ENCODE measurements at places on chromosomes 12 and 14.

- no peak for DNase-seq
Measured at GRCh38 chr14:38311655-38312054, 55.8 kb upstream of the CLEC14A start.

- peak; percentile 3 for DNase-seq
Measured at GRCh38 chr12:60684988-60685655, 1089.3 kb downstream of the SLC16A7 start.

GRCh38 chr12:52015532-52016041 lies 8.8 kb downstream of the TAMALIN start:
- no peak for DNase-seq

DNA sequence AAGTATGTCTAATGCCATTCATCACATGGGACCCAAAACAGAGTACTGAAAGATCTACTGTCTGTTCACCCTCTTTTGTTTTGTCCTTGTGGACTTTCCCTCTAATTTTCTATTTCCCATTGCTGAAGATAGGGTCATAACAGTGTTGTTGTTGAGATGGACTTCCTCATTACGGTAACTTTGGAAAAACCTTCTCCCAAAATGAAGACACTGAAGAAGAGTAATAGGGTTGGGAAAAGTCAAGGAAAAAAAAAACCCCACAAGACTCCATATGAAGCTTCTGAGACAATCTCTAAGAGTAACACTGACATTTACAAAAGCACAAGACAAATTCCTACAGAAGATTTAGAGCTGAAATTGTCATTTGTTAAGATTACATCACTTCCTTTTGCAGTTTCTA lies 36.7 kb downstream of the EXOC5 start:
- DNase-seq = no peak

- DNase-seq = no peak
Measured at GRCh38 chr14:49545716-49546115, 40.5 kb downstream of the RPS29 start.

GRCh38 chr14:20607617-20608016 lies 16.4 kb upstream of the RNASE12 start:
- no peak for DNase-seq

DNA sequence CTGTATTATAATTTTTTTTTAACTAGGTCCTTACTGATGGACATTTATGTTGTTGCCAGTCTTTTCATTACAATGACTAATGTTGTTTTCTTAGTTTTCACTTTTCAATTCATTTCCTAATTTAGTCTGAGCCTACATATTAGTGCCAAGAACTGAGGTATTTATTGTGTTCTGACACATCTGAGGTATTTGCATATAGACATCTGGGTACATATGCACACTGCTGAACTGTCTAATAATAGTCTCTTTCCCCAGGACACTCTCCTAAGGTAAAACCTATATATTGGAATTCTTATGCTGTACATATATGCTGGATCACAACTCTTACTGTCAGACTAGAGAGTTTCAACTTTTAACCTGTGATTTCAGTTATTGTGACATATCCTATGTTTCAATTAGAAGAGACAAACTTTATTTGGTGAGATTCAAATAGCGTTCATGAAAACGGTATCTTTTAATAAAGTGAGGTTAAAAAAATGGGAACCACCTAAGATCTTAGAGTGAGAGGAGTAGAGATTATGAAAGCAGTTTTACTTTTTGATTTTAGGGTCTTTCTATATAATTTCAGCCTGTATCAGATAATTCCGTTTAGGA lies 263.2 kb downstream of the RAD51B start:
- DNase-seq = no peak

DNA sequence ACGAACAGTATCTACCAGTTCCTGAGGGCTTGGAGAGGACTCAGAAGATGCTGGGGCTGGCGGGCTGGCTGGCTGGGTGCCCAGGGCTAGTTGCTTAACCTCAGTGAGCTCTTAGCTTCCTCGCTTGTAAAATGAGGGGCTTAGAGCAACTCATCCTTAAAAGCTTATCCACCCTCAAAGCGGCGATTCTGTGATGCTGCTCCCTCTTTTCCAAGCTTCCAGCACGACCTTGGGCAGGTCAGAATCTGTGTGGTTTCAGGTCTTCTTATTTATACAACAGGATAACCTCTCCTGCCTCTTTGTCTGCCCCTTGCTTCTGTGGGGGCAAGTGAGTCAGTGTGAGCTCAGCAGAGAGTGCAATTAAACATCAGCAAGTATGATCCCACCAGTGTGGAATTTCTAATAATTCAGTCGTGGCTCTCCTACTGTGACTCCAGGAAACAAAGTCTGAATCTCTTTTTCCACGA lies 281.8 kb downstream of the KSR2 start:
- no peak for DNase-seq

DNA sequence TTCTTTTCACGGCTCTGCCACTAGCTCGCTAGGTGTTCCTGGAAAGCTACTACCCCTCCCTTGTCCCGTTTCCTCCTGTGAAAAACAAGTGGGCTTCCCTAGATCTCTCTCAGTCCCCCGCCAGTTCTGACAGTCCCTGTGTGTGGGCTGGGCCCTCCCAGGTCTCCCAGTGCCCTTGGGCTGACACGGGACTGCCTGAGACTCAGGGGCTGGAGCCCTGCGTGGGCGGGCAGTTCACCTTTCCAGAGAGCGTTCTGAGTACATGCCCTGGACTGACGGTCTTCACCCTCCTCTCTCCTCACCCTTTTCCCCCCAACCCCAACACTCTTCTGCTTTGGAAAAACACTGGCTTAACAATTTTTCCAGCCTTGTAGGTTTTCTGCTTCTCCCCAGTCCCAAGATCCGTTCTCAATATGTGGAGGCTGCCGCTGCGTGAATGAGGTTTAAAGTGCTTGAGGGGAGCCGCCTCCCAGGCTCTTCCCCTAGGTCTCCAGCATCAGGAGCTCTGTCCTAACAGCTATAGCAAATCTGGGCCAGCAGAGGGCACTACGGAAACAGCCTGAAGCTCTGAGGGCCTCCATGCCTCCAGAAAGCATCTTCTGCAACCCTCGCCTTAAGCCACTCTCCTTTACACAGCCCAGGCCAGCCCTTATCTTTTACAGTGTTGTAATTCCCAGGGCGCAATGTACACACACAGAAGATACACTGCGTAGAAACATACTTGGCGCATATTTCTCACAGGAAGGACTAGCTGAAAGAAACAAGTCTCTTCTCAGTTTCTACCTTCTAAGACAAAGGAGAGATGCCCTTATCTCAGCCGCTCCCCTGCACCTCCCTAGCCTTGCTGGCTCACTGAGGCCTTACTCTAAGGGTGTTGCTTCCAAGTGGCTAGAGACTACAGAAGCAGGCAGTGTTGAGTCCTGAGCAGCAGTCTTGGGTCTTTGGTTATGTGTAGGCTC lies 10.4 kb upstream of the DCD start:
- DNase-seq = peak; percentile 45

DNA sequence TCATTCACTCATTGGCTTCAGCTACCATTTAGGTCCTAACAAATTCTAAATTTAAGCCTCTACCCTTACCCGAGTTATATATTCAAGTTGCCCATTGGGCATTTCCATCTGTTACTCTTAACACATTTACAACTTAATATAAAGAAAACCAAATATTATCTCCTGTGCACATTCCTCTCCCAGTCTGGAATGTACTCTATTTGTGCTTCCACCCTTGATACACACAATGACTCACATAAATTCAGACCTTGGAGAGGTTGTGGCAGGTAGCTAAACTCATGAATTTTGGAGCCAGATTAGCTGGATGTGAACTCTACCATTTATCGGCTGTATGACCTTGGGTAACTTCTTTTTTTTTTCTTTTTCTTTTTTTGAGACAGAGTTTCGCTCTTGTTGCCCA lies 51.1 kb downstream of the BRMS1L start:
- DNase-seq = no peak

GRCh38 chr14:87306409-87307168 lies 686.4 kb downstream of the GALC start:
- no peak for DNase-seq
